ENCODE measurements at places on chromosomes 16 and 17.

GRCh38 chr16:74264811-74265210, 31.8 kb upstream of the PSMD7 start:
- no peak for DNase-seq

GRCh38 chr16:89908236-89908635, 10.4 kb upstream of the MC1R start:
- no peak for DNase-seq

- DNase-seq: no peak
These were observed 52.0 kb downstream of the COTL1 start for GRCh38 chr16:84565669-84566495.

DNA sequence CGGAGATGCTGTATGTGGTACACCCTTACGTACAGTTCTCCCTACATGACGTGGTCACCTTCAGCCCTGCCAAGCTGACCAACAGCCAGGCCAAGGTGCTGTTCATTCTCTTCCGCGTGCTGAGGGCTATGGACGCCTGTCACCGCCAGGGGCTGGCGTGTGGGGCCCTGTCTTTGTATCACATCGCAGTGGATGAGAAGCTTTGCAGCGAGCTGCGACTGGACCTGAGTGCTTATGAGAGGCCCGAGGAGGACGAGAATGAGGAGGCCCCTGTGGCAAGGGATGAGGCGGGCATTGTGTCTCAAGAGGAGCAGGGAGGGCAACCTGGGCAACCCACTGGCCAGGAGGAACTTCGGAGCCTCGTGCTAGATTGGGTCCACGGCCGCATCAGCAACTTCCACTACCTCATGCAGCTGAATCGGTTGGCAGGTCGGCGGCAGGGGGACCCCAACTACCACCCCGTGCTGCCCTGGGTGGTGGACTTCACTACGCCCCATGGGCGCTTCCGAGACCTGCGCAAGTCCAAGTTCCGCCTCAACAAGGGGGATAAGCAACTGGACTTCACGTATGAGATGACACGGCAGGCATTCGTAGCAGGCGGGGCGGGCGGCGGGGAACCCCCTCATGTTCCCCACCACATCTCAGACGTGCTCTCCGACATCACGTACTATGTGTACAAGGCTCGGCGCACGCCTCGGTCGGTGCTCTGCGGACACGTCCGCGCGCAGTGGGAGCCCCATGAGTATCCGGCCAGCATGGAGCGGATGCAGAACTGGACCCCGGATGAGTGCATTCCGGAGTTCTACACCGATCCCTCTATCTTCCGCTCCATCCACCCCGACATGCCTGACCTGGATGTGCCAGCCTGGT, 1.4 kb downstream of the WDR81 start:
- no peak for DNase-seq

DNA sequence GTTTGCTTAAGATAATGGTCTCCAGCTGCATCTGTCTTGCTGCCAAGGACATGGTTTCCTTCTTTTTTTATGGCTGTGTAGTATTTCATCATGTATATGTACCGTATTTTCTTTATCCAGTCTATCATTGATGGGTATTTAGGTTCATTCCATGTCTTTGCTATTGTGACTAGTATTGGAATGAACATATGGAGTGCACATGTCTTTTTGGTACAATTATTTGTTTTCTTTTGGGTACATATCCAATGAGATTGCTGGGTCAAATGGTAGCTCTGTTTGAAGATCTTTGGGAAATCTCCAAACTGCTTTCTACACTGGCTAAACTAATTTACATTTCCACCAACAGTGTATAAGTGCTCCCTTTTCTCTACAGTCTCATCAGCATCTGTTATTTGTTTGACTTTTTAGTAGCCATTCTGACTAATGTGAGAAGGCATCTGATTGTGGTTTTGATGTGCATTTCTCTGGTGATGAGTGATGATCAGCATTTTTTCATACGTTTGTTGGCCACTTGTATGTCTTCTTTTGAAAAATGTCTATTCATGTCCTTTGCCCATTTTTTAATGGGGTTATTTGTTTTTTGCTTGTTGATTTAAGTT, 66.2 kb downstream of the TNFRSF13B start:
- no peak for DNase-seq

DNA sequence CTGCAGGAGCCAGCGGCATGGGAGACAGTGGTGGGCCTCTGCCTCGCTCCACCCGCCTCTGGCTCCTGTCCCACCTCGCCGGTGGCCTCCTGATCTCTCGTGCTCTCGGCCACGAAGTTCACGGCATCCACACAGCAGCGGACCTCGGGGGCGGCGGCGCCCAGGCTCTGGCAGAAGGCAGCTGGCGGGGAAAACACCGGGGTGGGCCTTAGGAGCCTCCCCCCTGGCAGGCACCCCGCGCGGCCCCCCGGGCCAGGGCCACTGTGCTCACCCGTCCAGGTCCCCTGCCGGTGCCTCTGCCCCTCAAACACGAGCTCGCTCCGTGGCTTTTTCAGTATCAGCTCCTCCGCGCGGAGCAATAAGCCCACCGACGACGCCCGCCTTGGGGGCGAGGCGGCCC, 409 bp upstream of the C17orf107 start:
- DNase-seq: no peak

DNA sequence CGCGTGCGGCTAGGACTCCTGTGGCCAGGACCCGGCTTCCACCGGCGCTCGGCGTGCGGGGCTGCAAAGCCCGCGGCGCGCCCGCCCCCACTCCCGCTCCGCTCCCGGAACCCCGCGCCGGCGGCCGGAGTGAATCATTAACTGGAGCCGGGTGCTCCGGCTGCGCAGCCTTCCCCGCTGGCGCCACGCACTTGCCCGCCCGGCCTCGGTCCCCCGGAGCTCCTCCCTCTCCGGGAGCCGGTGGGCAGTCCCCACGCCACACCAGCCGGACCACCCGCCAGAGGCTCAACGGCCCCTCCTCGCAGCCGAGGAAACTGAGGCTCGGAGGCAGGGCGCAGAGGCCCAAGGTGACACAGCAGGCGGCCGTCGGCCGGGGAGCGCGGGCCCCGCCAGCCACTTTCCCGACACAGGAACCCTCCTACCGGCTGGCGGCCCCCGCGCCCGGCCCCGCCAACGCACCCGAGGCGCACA, 580 bp downstream of the BCAR1 start:
- DNase-seq: no peak

- no peak for DNase-seq
These were observed 93.3 kb downstream of the C16orf78 start for GRCh38 chr16:49466881-49467280.

- no peak for DNase-seq
These were observed 3.4 kb downstream of the MTSS2 start for GRCh38 chr16:70682239-70683145.

- no peak for DNase-seq
These were observed 7.7 kb downstream of the WFDC1 start for GRCh38 chr16:84302111-84302954.

DNA sequence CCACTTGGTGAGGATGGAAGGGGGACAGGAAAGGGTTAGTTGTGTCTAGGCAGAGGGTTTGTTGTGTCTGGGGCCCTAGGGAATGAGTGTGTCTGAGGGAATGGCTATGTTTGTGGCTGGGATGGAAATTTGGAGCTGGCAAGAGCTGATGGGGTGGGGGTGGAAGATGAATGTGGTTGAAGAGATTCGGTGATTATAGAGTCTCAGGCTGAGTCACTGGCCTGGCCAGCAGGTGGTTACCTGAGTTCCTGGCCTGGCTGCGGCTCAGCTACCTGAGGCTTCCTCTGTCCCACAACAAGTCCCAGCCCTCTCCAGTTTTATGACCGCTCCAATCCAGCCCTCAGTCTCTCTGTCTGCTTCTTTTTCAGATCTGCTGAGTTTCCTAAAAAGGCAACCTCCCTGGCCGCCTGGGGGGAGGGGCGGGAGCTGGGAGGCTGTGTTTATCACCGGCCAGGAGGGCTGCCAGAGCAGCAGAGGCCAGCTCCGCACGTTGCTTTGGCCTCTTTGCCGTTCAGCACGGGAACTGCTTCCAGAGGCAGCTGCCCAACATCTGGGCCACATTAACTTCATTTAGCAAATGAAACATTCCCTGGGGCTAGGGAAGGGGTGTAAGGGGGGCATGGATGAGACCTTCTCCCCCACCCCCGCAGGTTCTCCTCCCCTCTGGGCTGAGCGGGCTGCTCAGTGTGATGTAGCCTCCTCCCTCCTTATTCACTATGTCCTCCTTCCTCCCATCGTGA, 21.8 kb downstream of the ITGB3 start:
- DNase-seq: no peak

GRCh38 chr17:5210614-5211252, 19.1 kb upstream of the ZNF594 start:
- no peak for DNase-seq

DNA sequence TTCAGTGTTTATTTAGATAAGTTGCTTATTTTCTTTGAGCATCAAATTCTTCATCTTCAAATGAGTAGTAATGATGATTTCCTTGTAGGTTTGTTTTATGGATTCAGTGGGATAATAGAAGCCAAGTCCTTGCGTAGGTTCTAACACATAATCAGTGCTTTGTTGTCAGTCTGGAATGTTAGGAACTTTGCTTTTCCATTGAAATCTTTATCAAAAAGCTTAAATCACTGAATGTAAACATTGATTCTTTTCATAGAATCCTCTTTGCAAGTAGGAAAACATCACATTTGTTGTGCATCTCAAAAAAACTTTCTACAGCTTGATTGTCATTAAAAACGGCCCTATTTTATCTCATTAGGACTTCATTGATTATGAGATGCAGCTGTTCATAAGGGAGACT, 490.3 kb upstream of the GOT2 start:
- no peak for DNase-seq

GRCh38 chr17:44155488-44155887, 13.8 kb downstream of the HROB start:
- no peak for DNase-seq

- no peak for DNase-seq
These were observed 108.5 kb downstream of the CYB561 start for GRCh38 chr17:63337579-63337978.

DNA sequence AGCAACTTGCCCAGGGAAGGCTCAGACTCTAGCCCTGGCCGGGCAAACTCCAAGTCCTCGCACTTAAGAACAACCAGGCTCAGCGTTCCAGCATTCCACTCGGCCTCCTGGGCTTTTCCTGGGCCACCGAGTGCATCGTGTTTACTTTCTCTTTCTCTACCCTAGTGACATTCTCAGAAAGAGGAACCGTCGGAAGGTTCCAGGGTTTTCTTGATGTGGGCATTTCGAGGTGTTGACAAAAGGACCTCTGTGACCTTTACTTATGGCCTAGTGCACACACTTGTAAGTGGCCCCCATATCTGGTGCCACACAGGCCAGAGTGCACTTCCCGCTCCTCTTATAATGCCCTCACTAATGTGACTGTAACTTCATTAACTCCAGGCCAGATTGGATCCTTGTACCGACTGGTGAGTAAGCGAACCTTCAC, 3.1 kb upstream of the BANP start:
- no peak for DNase-seq

GRCh38 chr16:85777583-85778310, 21.6 kb downstream of the EMC8 start:
- DNase-seq: no peak

Data from stimulated activated naive CD4-positive, alpha-beta T cell treated with Interleukin-2 at 50 U/mL for 16 hours (primary cell).